Naive thymus-derived CD4-positive, alpha-beta T cell (primary cell): ENCODE measurements at places on chromosomes 5 and 9.

GRCh38 chr9:27198190-27198589 lies 89.2 kb downstream of the TEK start:
- H3K4me3 ChIP-seq: no peak overlapping the region
- no peak for DNase-seq
- no peaks in the 10 kb centered on the region for H3K36me3 ChIP-seq
- H3K27me3 ChIP-seq: no peaks in the 10 kb centered on the region

DNA sequence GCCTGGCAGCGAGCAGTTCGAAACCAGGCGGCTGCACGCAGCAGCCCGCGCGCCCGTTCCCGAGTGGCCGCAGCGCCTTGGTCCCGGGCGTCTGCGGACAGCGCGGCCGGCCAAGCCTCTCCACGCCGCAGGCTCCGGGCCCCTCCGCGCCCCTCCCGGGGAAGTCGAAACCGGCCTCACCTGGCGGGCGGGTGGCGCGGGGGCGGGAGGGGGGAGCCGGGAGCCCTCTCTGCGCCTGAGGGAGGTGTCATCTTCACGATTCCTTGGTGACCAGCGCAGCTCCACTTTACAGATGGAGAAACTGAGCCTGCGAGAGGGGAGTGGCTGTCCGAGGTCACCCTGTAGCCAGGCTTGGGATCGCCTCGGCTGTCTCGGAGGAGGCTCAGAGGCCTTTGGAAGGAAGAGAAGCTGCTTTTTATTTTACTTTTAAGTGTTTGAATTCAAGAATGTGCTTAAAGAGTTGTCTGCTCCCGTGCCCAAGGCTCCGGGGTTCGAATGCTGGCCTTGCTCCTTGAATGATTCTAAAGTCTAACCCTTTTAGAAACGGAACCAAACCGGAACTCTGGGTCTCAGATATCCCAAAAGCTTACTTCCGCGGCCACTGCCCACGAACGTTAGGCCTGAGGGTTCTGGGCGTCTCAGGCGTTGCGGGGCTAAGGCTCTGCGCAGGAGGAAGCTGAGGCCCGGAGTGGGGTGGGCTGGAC lies 662 bp downstream of the SUSD3 start:
- peak overlapping the region; percentile 88 for H3K27ac ChIP-seq
- H3K27me3 ChIP-seq: no peaks in the 10 kb centered on the region
- no peaks in the 10 kb centered on the region for H3K36me3 ChIP-seq
- peaks cover 58% of the 10 kb centered on the region for H3K4me1 ChIP-seq
- DNase-seq: no peak

DNA sequence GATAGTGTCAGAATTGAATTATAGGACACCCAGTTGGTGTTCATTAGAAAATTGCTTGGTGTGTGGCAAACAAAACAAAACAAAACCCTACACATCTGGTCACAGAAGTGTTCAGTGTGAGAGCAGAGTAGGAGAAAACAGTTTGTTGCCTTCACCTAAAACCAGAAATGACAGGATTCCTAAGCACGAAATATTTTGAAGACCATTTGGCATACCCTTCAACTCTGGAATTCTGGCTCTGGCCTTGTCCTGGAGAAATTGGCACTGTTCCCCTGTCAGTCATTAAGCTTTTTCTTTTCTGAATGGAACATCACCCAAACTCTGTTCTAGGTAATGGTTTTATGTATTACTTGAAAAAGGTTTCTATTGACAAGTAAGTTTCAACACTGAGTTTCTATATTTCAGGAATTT lies 110.2 kb upstream of the PCA3 start:
- H3K27me3 ChIP-seq: no peaks in the 10 kb centered on the region
- H3K36me3 ChIP-seq: no peaks in the 10 kb centered on the region
- peaks cover 13% of the 10 kb centered on the region for H3K4me1 ChIP-seq
- no peak overlapping the region for H3K27ac ChIP-seq
- DNase-seq: no peak

DNA sequence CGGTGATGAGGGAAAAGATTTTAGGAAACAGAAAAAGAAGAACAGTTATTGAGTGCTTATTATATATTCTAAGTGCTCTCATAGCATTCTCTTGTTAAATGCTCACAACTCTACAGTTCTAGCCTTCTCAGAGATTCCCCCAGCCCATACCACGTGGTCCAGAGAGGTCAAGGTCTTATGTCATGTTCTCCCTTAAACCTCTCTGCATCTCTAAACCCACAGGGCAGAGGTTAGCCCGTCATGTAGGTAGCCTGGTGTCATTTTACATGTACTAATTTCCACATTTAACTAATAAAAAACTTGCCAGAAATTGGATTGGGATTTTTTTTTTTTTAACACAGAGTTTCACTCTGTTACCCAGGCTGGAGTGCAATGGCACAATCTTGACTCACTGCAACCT lies 178.0 kb downstream of the CEMIP2 start:
- H3K4me1 ChIP-seq: no peaks in the 10 kb centered on the region
- no peak overlapping the region for H3K27ac ChIP-seq
- H3K4me3 ChIP-seq: no peak overlapping the region
- H3K27me3 ChIP-seq: no peaks in the 10 kb centered on the region
- H3K36me3 ChIP-seq: no peaks in the 10 kb centered on the region
- DNase-seq: no peak

GRCh38 chr5:55597014-55597981 lies 62.5 kb upstream of the PLPP1 start:
- H3K27me3 ChIP-seq: no peaks in the 10 kb centered on the region
- H3K4me1 ChIP-seq: no peaks in the 10 kb centered on the region
- no peak overlapping the region for H3K4me3 ChIP-seq
- no peak overlapping the region for H3K27ac ChIP-seq
- H3K36me3 ChIP-seq: no peaks in the 10 kb centered on the region

GRCh38 chr5:1183424-1184162 lies 17.8 kb upstream of the SLC6A19 start:
- H3K4me1 ChIP-seq: no peaks in the 10 kb centered on the region
- H3K27me3 ChIP-seq: no peaks in the 10 kb centered on the region
- H3K27ac ChIP-seq: no peak overlapping the region
- no peak overlapping the region for H3K4me3 ChIP-seq
- no peak for DNase-seq
- no peaks in the 10 kb centered on the region for H3K36me3 ChIP-seq

DNA sequence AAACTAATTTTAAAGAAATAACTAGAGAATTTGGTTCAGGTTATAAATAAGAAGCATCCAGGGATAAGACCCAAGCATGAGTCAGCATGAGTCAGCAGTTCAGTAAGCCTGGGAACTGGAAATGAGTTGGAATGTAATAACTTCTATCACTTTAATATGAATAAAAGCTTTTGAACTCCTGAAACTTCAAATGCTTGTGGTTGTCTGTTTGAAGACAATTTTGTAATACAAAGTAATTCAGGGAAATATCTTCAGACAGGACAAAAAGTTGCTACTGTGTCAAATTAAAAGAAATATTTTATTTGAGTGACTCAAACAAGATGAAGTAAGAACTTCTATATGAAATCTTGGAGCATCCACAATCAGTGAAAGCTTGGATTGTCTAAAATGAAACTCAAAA lies 331.2 kb upstream of the DAB2 start:
- no peaks in the 10 kb centered on the region for H3K27me3 ChIP-seq
- no peak for DNase-seq
- H3K4me3 ChIP-seq: no peak overlapping the region
- H3K36me3 ChIP-seq: no peaks in the 10 kb centered on the region

- peak; percentile 83 for DNase-seq
- no peaks in the 10 kb centered on the region for H3K27me3 ChIP-seq
- peaks cover 32% of the 10 kb centered on the region for H3K4me1 ChIP-seq
- H3K27ac ChIP-seq: peak within 1 kb of the TSS; percentile 98
- H3K4me3 ChIP-seq: peak within 1 kb of the TSS; percentile 83
- H3K36me3 ChIP-seq: no peaks in the 10 kb centered on the region
Measured at GRCh38 chr5:150412319-150413175, at the start of gene CD74. CD74 (minus strand) TSS chr5:150412910; CDS start chr5:150412749, 161 bp downstream.

DNA sequence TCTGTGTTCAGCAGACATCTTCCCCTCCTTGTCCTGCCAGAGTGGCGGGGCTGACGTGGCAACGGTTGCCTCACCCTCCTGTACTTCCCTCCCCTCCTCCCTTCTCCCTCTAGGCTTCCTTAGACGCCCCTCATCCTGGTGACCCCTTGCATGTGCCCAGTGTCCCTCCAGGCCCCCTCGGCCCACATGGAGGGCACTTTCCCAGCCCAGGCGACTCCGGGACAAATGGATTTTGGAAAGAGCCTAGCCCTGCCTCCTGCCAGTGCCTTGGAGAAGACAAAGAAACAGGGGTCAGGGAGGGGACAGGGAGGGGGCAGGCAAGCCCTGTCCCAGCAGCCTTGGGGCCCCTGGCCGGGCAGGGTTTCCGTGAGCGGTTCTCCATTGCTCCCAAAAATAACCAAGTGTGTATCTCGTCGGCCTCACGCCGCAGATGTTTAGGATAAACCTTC lies 38.3 kb upstream of the NEURL1B start:
- H3K36me3 ChIP-seq: no peaks in the 10 kb centered on the region
- H3K27ac ChIP-seq: no peak overlapping the region
- H3K4me3 ChIP-seq: no peak overlapping the region
- DNase-seq: no peak

DNA sequence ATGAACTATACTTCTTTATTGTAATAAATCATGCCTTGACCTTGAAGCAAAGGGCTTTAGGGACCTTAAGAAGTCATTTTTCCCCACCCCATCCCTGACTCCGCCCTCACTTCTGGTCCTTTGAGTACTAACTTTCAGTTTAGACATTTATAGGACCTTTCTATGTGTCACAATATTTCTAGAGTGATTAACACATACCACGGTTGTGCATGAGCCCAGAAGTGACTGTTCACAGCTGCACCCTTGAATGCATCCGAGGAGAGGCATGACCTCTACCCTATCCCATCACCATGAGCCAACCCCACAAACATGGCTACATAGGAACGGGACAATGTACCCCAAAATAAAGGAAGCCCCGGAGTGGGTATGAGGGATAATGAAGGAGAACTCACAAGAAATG lies 160.3 kb downstream of the HSD17B3 start:
- H3K27ac ChIP-seq: no peak overlapping the region
- DNase-seq: no peak
- H3K4me1 ChIP-seq: no peaks in the 10 kb centered on the region
- H3K27me3 ChIP-seq: peaks cover 4% of the 10 kb centered on the region
- no peaks in the 10 kb centered on the region for H3K36me3 ChIP-seq

DNA sequence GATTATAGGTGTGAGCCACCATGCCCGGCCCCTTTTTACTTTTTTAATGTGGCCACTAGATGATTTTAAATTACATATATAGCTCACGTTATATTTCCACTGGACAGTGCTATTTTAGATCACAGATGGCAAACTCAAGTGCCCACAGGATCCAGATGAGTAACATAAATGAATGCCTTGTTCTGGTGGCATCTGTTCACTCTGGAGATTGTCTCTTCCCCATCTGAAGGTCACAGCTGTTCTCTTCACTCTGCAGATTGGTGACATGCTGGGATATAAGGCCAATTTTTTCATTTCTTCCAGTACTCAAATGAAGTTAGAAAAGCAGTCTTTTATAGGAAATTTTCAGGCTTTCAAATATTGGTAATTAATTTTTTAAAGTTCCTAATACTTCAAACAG lies 160.1 kb downstream of the DOCK8 start:
- peaks cover 93% of the 10 kb centered on the region for H3K36me3 ChIP-seq
- no peaks in the 10 kb centered on the region for H3K27me3 ChIP-seq
- H3K4me1 ChIP-seq: no peaks in the 10 kb centered on the region
- DNase-seq: no peak

DNA sequence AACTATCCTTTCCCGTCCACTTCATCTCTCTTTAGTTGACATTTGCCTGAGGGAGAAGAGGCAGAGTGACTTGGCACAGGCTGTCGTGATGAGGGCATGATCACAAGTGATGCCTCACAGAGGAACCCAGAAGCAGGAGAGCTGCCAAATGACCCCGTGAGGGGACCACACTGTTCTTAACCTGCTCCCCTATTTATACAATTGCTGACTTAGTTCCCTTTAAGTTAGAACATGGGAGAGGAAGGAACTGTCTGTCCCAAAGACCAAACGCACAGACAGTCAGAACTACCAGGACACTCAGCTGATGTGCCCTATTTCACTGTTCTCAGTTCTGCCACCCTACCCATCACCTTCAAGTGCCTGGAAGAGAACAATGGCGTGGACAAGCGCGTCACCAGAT lies 73.7 kb downstream of the SLC1A3 start:
- no peak overlapping the region for H3K4me3 ChIP-seq
- no peaks in the 10 kb centered on the region for H3K27me3 ChIP-seq
- no peaks in the 10 kb centered on the region for H3K36me3 ChIP-seq
- no peak overlapping the region for H3K27ac ChIP-seq
- DNase-seq: no peak

GRCh38 chr9:7336356-7337065 lies 463.1 kb downstream of the DMAC1 start:
- no peaks in the 10 kb centered on the region for H3K4me1 ChIP-seq
- H3K27ac ChIP-seq: no peak overlapping the region
- H3K4me3 ChIP-seq: no peak overlapping the region
- no peak for DNase-seq
- no peaks in the 10 kb centered on the region for H3K36me3 ChIP-seq

DNA sequence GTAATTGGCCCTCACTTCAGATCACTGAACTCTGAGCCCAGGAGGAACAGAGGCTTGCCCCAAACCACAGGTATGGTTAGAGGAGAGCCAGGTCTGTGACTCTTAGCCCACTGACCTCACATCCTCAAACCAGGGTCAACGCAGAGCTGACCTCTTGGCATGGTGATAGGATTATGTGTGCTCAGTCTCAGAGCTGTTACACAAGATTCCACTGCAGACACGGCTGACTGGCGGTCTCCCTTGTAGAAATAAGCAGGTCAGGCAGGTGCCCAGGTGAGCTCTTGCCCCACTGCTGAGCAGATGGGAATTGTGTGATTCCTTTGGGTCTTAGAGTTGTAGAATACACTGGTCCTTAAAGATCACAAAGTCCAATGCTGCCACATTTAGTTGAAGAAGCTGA lies 66.0 kb upstream of the PITX1 start:
- no peaks in the 10 kb centered on the region for H3K4me1 ChIP-seq
- no peak overlapping the region for H3K4me3 ChIP-seq
- H3K27ac ChIP-seq: no peak overlapping the region
- DNase-seq: no peak

DNA sequence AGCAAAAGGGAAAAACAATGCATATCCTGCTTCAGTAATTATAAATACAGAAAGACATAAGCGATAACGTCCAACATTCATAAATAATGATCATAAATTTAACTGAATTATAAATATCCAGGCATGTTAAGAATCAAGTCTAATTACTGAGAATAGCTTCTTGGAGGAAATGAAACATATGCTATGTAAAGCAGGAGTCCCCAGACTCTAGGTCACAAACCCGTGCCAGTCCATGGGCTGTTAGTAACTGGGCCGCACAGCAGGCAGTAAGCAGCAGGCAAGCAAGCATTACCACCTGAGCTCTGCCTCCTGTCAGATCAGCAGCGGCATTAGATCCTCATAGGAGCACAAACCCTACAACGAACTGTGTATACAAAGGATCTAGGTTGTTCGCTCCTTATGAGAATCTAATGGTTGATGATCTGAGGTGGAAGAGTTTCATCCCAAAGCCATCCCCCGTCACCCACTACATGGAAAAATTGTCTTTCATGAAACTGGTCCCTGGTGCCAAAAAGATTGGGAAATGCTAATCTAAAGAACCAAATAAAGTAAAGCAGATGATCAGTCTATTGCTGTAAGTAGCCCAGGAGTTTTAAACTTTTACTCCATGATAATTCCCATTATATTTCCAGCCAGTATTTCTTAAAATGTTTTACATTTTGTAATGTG lies 50.4 kb downstream of the CERT1 start:
- H3K4me1 ChIP-seq: peaks cover 12% of the 10 kb centered on the region
- H3K4me3 ChIP-seq: no peak overlapping the region
- H3K36me3 ChIP-seq: no peaks in the 10 kb centered on the region
- no peaks in the 10 kb centered on the region for H3K27me3 ChIP-seq
- H3K27ac ChIP-seq: no peak overlapping the region

- no peaks in the 10 kb centered on the region for H3K27me3 ChIP-seq
- H3K27ac ChIP-seq: no peak overlapping the region
- no peak for DNase-seq
- H3K36me3 ChIP-seq: no peaks in the 10 kb centered on the region
- H3K4me1 ChIP-seq: no peaks in the 10 kb centered on the region
- no peak overlapping the region for H3K4me3 ChIP-seq
Measured at GRCh38 chr5:107396351-107396690, 274.4 kb downstream of the EFNA5 start.
